Hindlimb muscle (tissue), 1 donor: ENCODE measurements at places on chromosomes 2 and 18. TPM values are rescaled to one million over a fixed set of nuclear protein-coding genes. Genes with fewer than 3 reads are reported as not detected.
A peak's percentile ranks its signal among the peaks of the same experiment; 100 is the strongest.

LGALSL gene
- 23.1 TPM for polyA plus RNA-seq

GRCh38 chr2:126678269-126679065 lies 22.5 kb downstream of the GYPC start:
- no peak for DNase-seq

DNA sequence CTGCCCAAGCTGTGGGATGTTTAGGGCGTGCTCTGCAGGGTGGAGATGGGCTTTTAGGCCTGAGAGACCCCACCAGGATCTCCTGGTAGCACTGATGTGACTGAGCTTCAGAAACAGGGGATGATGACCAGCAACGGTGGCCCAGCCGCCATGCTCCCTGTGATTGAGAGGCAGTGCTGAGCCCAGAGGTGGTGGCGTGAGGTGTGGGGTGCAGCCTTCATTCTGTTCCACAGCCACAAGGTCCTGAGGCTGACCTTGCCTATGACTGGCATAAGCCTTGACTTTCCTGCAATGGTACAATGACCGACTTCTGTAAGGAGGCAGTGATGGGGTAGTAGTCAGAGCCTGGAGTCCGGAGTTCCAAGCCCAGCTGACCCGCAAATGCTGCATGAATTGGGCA lies 263.3 kb downstream of the TSN start:
- DNase-seq = no peak

DNA sequence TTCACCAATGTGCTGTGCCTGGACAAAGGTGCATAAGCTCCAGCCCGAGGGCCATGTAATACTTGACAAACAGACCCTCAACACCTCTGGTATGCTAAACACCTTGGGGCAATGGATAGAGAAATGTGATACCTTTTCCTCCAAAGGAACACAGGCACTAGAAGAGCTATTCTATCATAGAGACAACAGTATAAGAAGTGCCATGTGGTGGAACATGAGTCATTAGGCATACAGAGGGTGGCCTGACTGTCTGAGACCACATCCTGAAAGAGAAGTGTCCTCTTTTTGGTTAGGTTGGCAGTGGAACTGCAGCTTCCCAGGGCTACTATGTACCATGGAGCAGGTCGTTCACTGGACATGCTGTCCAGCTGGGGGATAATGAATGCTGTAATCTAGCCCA lies 153.9 kb downstream of the INSIG2 start:
- DNase-seq = no peak

GRCh38 chr2:67689186-67689585 lies 292.1 kb downstream of the ETAA1 start:
- DNase-seq = no peak

DNA sequence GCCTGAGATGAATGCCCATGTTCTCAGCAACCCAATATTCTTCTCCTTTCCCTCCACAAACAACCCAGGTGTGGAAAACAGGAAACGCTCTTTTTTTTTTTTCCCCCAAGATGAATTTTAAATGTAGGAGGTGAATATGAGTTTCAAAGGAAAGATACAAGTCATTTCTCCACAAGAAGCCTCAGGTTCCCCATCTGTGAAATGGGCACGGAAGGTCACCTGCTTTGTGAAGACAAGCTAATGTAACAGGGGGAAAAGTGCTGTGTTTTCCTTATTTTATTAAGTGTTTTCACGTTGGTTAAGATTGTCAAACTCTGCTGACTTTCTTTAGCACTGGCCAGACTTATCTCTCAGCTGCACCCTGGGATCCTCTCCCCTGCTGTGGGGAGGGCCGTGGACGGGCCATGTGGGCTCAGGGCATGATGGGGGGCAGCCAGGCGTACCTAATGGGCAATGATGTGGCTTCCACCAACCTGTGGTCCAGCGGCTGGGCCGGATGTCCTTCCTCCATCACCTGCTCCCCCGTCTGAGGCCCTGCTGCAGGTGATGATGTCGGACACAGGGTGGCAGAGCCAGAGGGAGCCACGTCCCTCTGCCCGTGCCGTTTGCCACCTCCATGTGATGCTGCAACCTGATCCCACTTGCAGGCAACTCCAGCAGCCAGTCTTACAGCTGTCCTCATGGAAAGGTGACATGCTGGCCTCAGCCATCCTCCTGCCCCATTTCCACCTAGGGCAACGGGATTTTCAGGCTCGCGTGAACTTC lies 130.0 kb upstream of the PXDN start:
- DNase-seq = no peak

GRCh38 chr2:160221391-160222276 lies 21.6 kb upstream of the ITGB6 start:
- DNase-seq = no peak

DNA sequence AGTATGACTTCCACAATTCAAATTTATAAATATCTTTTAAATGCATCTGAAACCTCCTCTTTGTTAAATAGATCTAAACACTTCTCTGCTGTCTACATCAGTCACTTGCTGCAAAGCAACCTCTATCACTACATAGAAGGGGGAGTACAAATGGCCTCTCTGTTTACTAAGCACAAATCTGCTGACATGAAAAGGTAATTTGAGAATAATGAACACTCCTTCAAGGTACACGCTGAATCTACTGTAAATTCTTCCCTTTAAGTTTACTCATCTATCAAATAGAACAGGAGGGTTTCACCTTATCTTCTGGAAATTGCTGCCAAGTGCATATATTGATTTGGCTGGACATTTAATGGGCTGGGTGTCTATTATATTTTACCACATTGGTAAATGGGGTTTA lies 879.6 kb downstream of the SUCLG1 start:
- no peak for DNase-seq

- DNase-seq = no peak
Measured at GRCh38 chr18:59537579-59537978, 159.6 kb downstream of the CCBE1 start.

GRCh38 chr18:67651438-67651837 lies 134.9 kb upstream of the DSEL start:
- peak; percentile 48 for DNase-seq

- no peak for DNase-seq
Measured at GRCh38 chr18:57767259-57768050, 35.7 kb downstream of the ATP8B1 start.

DNA sequence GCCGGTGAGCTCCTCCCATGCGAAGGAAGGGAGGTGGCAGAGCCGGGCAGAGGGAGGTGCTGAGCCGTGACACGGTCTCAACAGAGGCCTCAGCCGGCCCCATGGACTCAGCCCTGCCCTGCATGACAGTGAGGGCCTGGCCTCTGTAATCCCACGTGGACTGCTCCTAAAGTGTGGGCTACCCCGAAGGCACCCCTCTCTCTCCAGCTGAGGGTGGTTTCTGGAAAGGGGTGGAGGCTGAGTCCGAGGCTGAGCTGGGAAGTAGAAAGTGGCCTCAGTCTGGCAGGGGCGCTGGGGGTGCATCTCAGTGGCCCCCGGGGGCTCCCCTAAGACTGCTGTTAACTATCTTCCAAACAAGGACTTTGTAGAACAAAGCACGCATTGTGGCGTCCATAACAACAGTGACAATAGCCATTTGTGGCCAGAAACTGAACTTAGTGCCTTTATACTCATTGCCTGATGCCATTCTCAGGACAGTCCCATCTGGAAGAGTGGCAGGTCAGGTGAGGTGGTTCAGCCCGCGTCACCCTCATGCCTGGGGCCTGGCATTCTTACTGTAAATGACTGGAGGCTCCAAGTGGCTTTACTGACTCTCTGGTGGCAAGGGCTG lies 192.4 kb downstream of the TWIST2 start:
- no peak for DNase-seq

- DNase-seq = no peak
Measured at GRCh38 chr18:70456376-70456775, 167.5 kb downstream of the SOCS6 start.

DNA sequence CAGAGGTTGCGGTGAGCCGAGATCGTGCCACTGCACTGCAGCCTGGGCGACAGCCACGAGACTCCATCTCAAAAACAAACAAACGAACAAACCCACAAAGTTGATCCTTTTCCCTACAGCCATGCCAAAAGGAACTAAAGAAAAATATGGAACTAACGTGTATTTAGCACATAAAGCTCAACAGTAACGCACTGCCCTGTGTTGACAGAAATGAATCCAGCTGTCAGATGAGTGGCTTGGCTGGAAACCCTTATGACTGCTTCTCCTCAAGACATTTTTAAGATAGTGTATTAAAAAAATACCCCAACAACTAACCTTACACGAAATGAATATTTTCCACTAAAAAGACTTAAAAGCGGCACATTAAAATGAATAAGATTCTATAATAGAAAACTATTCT lies 62.9 kb upstream of the TUBA3E start:
- DNase-seq = no peak

DNA sequence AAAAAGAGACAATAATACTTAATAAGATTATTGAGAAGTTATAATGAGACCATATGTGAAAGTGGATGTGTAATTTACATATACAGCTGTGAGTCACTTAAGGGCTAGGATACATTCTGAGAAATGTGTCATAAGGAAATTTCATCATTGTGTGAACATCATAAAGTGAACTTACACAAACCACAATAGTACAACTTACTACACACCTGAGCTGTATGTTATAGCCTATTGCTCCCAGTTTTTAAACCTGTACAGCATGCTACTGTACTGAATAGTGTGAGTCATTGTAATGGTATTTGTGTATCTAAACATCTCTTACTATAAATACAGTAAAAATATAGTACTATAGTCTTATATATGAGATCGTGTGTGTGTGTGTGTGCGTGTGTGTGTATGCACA lies 1420.3 kb upstream of the PIK3C3 start:
- no peak for DNase-seq

DNA sequence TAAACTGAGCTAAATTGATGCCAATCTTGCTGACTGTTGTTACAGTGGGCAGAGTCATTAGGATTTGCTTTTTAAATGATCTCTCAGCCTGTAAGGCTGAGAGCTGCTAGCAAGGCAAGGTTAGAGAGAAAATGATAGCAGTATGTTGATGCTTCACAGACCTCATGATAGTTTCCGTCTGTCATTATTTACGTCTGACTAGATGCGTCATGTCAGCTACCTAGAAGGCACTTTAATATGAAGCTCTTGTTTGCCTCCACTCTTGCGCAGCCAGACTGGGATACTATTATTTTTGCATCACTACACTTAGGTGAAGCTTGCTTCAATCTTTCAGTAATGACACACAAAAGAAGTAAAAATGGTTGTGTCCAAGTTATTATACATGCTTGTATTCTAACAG lies 313.8 kb downstream of the LNPK start:
- DNase-seq = no peak

DNA sequence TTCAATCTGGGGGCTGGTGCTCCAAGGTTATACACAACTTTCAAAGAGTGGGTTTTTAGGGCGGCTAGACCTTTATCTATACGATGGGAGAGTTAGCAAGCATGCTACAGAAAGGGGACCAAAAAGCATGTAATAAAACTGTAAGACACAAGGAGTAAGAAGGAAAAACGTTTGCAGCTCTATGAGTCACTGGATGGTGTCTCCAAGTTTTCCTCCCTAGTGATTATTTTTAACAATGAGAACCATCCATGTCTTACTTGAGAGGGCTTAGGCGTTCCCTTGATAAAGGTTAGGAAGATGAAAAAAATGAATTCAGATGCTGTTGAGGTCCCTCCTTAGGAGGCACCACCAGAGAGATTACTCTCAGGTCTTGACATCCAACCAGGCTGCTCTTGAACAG lies 75.9 kb downstream of the HRH4 start:
- no peak for DNase-seq
